CD4-positive, alpha-beta T cell (primary cell): ENCODE measurements at places on chromosomes 1 and 21. TPM values are rescaled to one million over a fixed set of nuclear protein-coding genes. Genes with fewer than 3 reads are reported as not detected.

- no peak overlapping the region for H3K27ac ChIP-seq
- no peak for DNase-seq
- H3K4me3 ChIP-seq, result no peak overlapping the region
- H3K36me3 ChIP-seq, result peaks cover 4% of the 10 kb centered on the region
These were observed 30.5 kb downstream of the CAMTA1 start for GRCh38 chr1:6815726-6816125.

Gene S100A12
- total RNA-seq, result 4.0 TPM

DNA sequence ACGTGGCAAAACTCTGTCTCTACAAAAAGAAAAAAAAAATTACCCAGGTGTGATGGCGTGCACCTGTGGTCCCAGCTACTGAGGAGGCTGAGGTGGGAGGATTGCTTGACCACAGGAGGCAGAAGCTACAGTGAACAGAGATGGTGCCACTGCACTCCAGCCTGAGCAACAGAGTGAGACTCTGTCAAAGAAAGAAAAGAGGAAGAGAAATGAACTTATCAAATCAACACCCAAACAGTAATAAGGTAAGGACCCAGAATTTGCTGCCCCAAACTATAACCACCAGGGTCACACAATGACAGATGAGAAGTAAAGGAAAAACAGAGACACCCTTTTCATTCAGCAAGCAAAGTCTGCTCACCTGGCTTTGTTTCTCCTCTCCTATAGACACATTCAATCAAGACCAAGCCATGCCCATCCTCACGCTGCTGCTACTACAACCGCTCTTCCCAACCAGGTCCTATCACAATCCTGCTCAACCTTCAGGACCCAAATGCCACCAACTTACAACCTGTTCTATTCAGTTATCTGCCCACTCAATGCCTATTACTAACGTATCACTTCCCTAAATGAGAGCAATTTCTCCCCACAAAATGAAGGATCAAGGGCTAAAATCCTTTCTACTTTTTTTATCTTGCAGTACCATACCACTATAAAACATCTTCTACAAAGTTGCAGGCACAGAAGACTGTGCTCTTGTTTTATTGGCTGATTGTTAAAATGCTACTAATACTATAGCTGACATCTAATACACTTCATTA is 183.5 kb downstream of the RERE start:
- no peak overlapping the region for H3K27ac ChIP-seq
- H3K4me1 ChIP-seq, result no peaks in the 10 kb centered on the region
- H3K27me3 ChIP-seq, result no peaks in the 10 kb centered on the region
- no peak for DNase-seq

GRCh38 chr1:112083487-112083886 is 94.0 kb upstream of the KCND3 start:
- H3K36me3 ChIP-seq, result no peaks in the 10 kb centered on the region
- no peak overlapping the region for H3K27ac ChIP-seq
- no peaks in the 10 kb centered on the region for H3K4me1 ChIP-seq
- H3K27me3 ChIP-seq, result peaks cover 4% of the 10 kb centered on the region

DNA sequence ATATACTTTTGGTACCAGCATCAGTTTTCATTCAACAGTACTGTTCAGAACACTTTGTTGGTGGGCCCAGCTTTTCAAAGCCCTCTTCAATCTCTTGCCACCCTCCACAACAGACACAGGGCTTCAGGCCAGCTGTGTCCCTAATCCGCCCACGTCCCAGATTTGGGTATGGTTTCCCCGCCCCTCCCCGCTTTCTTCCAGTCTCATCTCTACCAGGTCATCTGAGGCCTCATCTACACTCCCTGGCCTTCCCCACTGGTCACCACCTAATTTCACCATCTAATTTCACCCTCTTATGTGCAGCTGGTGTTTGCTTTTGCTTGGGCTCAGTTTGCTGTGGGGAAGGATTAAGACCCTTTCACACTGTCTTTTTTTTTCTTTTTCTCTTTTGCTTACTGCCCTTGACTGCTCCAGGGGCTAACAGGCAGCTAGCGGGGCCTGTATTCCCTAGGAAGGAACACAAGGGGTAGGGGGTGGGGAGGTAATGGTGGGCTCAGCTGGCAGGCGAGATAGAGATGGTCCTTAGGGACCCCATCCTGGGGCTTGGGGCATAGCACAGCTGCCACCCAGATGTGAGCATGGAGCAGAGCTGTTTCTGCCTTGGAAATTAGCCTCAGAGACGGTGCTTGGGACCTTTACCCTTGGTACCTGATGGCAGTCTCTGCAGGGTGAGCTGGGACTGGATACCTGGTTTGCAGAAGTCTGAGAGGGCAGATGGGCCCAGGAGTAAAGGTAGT is 3.8 kb upstream of the EPB41 start:
- no peak for DNase-seq
- H3K4me3 ChIP-seq, result no peak overlapping the region
- no peaks in the 10 kb centered on the region for H3K27me3 ChIP-seq
- no peaks in the 10 kb centered on the region for H3K36me3 ChIP-seq
- H3K27ac ChIP-seq, result no peak overlapping the region
- H3K4me1 ChIP-seq, result peaks cover 10% of the 10 kb centered on the region

- no peaks in the 10 kb centered on the region for H3K4me1 ChIP-seq
- H3K36me3 ChIP-seq, result no peaks in the 10 kb centered on the region
- H3K4me3 ChIP-seq, result no peak overlapping the region
- no peak for DNase-seq
- H3K27ac ChIP-seq, result no peak overlapping the region
- no peaks in the 10 kb centered on the region for H3K27me3 ChIP-seq
These were observed 645.7 kb upstream of the PTBP2 start for GRCh38 chr1:96075704-96076455.

Gene GJA9
- total RNA-seq, result not detected

DNA sequence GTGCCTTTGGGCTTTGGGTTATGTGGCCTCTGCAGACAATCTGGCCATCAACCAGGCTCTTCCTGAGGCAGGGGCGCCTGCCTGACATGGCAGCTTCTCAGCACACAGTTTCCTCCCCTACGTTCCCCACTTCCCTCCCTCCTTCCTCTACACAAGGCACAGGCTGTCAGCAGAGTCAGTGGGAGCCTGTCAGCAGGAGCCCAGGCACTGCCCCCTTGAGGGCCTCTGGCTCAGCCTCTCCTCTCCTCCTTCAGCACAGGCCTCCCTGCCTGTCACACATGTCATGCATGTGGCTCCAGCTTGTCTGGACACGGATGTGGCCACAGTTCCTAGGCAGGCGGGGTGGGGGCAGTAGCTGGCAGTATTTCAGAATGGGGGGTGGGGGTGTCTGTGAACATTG is 52.2 kb upstream of the ARTN start:
- H3K36me3 ChIP-seq, result no peaks in the 10 kb centered on the region
- no peaks in the 10 kb centered on the region for H3K27me3 ChIP-seq
- peaks cover 2% of the 10 kb centered on the region for H3K4me1 ChIP-seq
- no peak for DNase-seq
- no peak overlapping the region for H3K4me3 ChIP-seq

Gene ZNF695
- not detected for total RNA-seq

GRCh38 chr1:14521622-14522021 is 76.9 kb upstream of the KAZN start:
- H3K4me1 ChIP-seq, result no peaks in the 10 kb centered on the region
- H3K27ac ChIP-seq, result no peak overlapping the region
- no peak for DNase-seq
- H3K4me3 ChIP-seq, result no peak overlapping the region

Gene C1orf50
- total RNA-seq, result 23.1 TPM

DNA sequence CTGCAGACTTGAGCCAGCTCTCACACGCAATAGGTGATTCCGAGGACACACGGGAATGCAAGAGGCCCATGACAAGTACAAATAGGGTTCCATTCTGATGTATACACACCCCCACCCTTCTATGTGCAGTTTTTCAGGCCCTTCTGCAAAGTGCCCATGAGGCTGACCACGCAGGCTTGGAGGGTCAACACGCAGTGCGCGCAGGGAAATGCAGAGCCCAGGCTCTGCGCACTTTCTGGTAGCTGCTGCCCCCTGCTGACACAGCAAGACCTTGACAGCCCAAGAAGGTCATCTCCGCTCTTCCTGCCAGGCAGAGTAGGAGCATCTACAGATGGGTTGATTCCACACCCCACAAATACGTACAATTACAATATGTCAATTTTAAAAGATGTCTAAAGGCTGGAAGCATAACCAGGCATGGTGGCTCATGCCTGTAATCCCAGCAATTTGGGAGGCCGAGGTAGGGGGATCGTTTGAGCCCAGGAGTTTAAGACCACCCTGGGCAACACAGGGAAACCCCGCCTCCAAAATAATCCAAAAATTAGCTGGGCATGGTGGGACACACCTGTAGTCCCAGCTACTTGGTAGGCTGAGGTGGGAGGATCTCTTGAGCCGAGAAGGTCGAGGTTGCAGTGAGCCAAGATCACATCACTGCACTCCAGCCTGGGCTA is 18.5 kb downstream of the SH3BP5L start:
- peaks cover 7% of the 10 kb centered on the region for H3K4me1 ChIP-seq
- peaks cover 7% of the 10 kb centered on the region for H3K36me3 ChIP-seq

Gene FHAD1
- not detected for total RNA-seq

Gene TFF2
- total RNA-seq, result not detected

Gene HMCN1
- total RNA-seq, result 0.14 TPM

GRCh38 chr1:101200513-101200912 is 36.3 kb upstream of the S1PR1 start:
- H3K4me3 ChIP-seq, result no peak overlapping the region
- DNase-seq, result no peak
- no peak overlapping the region for H3K27ac ChIP-seq
- H3K36me3 ChIP-seq, result no peaks in the 10 kb centered on the region

GRCh38 chr1:73401666-73402065 is 796.3 kb downstream of the LRRIQ3 start:
- no peak for DNase-seq
- no peak overlapping the region for H3K4me3 ChIP-seq
- H3K36me3 ChIP-seq, result no peaks in the 10 kb centered on the region
- H3K4me1 ChIP-seq, result no peaks in the 10 kb centered on the region
- H3K27me3 ChIP-seq, result no peaks in the 10 kb centered on the region

DNA sequence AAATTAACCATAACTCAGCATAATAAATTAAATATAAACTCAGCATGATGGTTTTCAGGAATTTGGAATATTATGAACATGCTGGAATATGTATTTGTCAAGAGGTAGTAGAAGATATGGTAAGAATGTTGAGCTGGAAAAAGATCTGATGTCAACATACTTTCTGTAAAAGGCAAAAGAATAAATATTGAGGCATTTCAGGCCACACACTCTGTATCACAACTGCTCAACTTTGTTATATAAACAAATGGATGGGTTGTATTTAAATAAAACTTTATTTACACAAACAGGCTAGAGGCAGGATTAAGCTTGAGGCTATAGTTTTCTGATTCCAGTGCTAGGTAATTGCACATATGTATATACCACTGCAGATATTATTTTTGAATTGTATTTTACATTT is 1409.4 kb downstream of the MRPL39 start:
- DNase-seq, result no peak
- no peak overlapping the region for H3K27ac ChIP-seq
- no peaks in the 10 kb centered on the region for H3K4me1 ChIP-seq
- no peaks in the 10 kb centered on the region for H3K27me3 ChIP-seq

DNA sequence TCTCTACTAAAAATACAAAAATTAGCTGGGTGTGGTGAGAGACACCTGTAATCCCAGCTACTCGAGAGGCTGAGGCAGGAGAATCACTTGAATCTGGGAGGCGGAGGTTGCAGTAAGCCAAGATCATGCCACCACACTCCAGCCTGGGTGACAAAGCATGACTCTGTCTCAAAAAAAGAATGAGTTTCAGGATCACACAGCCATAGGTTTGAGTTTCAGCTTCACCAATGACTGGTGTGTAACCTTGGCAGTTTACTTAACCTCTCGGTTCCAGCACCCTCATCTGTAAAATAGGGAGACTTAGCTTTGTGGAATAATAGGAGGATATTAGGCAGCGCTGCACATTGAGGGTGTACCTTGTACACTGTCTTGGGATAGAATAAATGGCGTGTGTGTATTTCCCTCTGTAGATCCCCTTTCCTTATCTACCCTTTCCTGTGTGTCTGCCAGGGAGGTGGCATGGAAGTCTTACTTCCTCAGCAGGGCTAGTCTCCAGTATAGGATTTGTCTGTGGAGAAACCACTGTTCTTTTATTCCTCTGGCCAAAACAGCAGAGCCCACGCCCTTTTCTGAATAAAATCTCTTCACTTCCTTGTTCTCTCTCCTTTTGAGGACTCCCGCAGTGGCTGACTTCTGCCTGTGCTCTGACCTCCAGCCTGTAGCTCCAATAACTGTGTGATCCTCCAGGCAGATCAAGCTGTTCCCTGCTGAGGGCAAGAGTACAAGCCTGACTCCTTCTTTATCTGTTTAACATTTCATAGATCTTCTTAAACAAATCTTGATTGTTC is 90.4 kb downstream of the HHAT start:
- no peaks in the 10 kb centered on the region for H3K27me3 ChIP-seq
- DNase-seq, result no peak
- no peak overlapping the region for H3K4me3 ChIP-seq
- no peaks in the 10 kb centered on the region for H3K4me1 ChIP-seq
- H3K27ac ChIP-seq, result no peak overlapping the region

- H3K36me3 ChIP-seq, result peaks cover 17% of the 10 kb centered on the region
- no peak overlapping the region for H3K4me3 ChIP-seq
- H3K27me3 ChIP-seq, result no peaks in the 10 kb centered on the region
- peaks cover 10% of the 10 kb centered on the region for H3K4me1 ChIP-seq
These were observed 44.6 kb downstream of the WASF2 start for GRCh38 chr1:27445177-27445936.

Gene COL11A1
- total RNA-seq, result not detected

Gene RNU1-3
- 4,982 TPM for total RNA-seq

Gene FYB2
- total RNA-seq, result not detected

Gene SELP
- 1.3 TPM for total RNA-seq

- no peak for DNase-seq
- no peak overlapping the region for H3K4me3 ChIP-seq
- no peak overlapping the region for H3K27ac ChIP-seq
- peaks cover 20% of the 10 kb centered on the region for H3K4me1 ChIP-seq
- no peaks in the 10 kb centered on the region for H3K27me3 ChIP-seq
These were observed 26.3 kb upstream of the MAN1C1 start for GRCh38 chr1:25590096-25590824.
